OCI-M1 (cell line): ENCODE measurements at places on chromosomes 4 and X.
A peak's percentile ranks its signal among the peaks of the same experiment; 100 is the strongest.

- no peak for DNase-seq
Observed at GRCh38 chr4:19636451-19636850, 615.3 kb upstream of the SLIT2 start.

DNA sequence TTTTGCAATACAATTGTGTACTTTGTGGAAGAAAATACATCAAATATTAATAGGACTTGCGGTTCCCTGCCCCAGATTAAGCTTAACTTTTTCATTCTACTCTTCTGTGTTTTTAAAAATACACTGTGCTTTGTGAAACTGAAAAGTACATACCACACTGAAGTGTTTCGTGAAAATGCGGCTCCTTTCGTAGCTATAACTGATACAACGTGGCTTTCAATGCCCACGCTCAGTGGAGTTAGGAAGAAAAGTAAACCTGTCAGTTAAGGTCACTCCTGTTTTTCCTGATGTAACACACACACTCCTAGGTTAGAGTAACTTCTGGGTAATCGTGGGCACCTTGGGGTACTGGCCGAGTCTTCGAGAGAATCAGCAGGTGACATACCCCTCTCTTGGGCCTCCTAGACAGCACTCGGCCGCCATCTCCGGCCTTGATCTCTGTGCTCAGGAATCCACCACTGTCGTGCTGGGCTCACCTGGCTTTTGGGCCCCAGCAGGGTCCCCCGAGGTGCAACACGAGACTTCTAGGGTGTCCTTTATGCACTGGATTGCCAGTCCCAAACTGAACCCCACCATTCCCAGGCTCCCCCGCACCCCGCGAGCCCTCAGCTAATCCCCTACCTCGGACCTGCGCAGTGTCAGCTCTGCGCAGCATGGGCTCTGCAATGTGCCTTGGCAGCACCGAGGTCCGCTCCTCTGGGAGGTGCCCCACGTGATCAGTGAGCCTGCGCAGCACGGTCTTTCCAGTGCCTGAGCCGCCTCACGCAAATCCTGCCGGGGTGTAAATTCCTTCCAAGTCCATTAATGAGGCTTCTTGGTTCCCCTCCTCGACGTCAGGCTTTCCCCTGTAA, 162.6 kb upstream of the INTU start:
- DNase-seq, result no peak

- DNase-seq, result peak; percentile 45
Observed at GRCh38 chr4:41323706-41324105, 67.0 kb downstream of the UCHL1 start.

- no peak for DNase-seq
Observed at GRCh38 chr4:101158134-101158482, 189.2 kb downstream of the PPP3CA start.

- DNase-seq, result no peak
Observed at GRCh38 chrX:105755109-105755508, 67.2 kb upstream of the NRK start.

- DNase-seq, result peak; percentile 43
Observed at GRCh38 chr4:180618396-180618795, 1624.8 kb upstream of the TENM3 start.

GRCh38 chrX:107675823-107676555, 47.7 kb downstream of the PRPS1 start:
- peak; percentile 62 for DNase-seq

DNA sequence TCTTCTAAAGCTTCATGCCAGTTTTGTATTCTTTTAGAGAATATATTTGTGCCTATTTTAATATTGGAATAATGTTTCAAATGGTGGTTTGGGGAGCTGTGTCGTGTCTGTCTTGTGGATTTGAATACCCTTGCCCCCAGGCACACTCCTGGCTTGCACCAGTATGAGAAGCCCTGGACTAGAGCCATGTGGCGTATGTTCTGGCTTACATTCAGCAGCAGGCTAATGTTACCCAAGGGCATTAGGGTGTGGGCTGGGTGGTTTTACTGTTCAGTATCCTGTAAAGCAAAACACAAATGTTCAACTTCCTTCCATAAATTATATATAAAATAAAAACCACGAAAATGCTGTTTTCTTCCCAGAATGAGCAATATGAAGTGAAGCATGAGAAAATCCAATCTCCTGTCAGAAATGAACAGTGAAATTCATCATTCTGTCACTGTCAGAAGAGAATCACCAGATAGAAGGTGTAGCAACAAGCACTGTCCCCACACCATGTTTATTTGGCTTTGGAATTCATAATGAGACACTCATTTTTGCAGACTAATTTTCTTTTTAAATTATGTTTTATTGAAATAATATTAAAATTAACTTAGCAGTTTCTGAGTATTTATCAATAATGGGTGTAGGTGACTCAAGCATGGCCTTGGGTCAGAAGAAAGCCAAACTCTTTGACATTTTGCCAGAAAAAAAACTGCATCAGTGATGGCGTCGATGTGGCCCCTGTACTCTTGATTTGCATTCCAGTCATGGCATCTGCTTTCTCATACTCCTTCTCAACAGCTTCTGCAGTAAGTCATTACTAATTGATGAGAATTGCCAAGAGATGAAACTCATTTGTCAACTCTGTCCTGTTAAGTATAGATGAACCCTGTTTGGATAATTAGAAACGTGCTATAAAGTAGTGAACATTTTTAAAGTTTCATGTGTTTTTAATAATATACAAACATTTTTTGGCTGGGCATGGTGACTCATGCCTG, 43.8 kb downstream of the WWC2 start:
- DNase-seq, result peak; percentile 53

DNA sequence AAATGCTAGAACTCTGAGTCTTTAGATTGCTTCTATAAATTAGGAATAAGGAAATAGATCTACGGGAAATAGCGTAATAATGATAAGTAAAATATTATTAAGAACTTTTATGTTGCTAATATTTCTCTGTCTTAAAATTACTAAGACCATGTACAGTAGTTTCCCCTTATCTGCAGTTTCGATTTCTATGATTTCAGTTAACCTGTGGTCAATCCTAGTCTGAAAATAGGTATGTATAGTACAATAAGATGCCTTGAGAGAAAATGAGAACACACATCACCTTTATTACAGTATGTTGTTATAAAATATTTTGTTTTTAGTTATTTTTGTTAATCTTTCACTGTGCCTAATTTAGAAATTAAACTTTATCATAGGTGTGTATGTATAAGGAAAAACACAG, 92.6 kb downstream of the CCSER1 start:
- no peak for DNase-seq

GRCh38 chr4:180284267-180284666, 1958.9 kb upstream of the TENM3 start:
- DNase-seq, result no peak

- DNase-seq, result no peak
Observed at GRCh38 chr4:20193141-20193936, 58.4 kb upstream of the SLIT2 start.

- no peak for DNase-seq
Observed at GRCh38 chr4:20576861-20577260, 123.4 kb upstream of the PACRGL start.

GRCh38 chrX:112636951-112637581, 42.7 kb downstream of the LHFPL1 start:
- no peak for DNase-seq

- peak; percentile 64 for DNase-seq
Observed at GRCh38 chr4:142840516-142841123, 5.5 kb downstream of the INPP4B start.

DNA sequence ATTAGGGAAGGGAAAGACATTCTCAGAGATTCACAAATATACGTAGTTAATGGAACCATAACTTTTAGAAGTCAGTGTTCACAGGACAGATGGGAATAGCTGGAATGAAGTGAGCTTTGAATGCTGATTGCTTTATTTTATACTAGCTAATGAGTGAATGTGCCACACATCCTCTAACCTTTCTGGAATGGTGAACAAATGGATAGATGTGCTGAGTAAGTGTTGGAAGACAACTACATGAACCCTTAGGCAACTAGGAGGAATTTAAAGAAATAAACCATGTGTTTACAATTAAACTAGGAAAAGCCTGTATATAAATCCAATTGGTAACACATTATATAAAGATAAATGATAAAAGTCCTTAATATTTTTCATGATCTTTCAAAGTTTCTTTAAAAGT, 91.6 kb upstream of the LIMCH1 start:
- no peak for DNase-seq

DNA sequence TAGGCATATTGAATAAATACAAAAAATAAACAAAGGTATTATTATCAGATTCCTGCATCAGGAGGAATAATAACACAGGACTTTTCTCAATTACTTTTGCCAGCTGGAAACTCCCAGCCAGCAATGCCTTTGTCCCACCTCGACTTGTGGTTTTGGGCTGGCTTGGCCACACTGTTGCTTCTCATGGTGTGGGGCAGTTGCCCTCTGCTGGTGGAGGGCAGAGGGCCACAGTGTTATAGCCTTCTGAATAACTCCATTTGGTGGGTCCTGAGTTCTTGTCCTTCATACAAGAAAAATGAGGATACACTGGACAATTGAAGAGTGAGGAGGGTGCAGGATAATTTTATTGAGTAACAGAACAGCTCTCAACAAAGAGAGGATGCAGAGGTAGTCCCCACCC, 1206.0 kb upstream of the ADGRL3 start:
- DNase-seq, result peak; percentile 5

DNA sequence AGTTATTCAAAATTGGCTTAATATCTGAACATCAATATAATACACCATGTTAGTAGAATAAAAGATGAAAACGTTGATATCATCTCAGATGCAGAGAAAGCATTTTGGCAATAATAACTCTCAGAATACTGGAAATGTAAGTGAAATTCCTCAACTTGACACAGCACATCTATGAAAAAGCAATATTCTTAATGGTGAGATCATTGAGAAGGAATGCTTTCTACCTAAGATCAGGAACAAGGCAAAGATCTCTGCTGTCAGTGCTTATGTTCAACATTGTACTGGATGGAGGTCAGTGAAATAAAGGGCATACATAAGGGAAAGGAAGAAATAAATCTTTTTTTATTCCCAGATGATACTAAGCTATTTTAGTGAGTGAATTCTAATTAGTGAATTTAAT, 40.6 kb downstream of the MRPL1 start:
- DNase-seq, result no peak

GRCh38 chrX:97846228-97846627, 962.5 kb downstream of the RPA4 start:
- DNase-seq, result no peak
